Right forelimb (tissue), 1 donor: ENCODE measurements at places on chromosomes 11 and 22.

DNA sequence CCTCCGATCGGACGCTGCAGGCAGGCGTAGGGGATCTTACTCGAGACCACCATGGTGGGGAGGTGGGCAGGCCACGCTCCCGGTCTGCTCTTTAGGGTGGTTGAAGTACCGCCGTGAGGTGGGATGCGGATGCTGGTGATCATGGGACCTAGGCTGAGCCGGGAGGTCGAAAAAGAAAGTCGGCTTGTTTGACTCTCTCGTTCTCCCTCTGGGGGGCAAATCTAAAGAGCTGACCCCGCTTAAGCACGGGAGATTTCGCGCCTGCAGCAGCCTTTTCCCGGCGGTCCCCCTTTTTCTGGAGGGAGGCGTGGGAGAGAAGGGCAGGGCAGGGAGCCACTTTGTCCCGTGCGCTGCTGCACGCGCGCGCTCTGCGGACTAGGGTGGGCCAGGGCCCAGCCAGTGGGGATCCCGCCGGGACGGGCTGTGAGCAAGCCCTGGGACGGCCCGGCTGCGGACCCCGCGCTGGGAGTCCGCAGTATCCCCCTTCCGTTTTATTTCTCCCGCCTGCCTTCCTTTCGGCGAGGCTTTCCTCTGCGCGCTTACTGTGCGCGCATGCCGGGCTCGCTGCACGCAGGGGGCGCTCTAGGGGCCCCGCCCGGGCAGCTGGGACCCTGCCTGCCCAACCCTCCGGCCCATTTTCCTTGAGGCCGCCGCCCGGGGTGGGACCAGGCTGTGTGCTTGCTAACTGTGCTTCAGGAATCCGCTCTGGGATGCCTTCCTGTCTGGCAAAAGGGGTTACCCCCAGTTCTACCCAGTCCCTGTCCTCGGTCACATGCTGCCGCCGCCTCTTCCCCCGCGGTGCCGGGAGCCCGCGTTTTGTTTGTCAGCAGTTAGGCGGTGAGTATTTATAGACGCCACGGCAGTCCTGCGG lies 81.0 kb downstream of the PRR5L start:
- peak; percentile 79 for DNase-seq

GRCh38 chr22:49235463-49236300 lies 592.0 kb downstream of the BRD1 start:
- DNase-seq, result no peak

- DNase-seq, result no peak
Measured at GRCh38 chr11:11605181-11605580, 16.6 kb downstream of the GALNT18 start.

GRCh38 chr11:3905080-3905953 lies 49.9 kb downstream of the STIM1 start:
- DNase-seq, result no peak
